ENCODE measurements at places on chromosomes 2 and 18. TPM values are rescaled to one million over a fixed set of nuclear protein-coding genes. Genes with fewer than 3 reads are reported as not detected.

GRCh38 chr2:216837740-216838139, 22.1 kb downstream of the TNP1 start:
- no peak for DNase-seq

GRCh38 chr18:72372076-72372475, 172.1 kb downstream of the CBLN2 start:
- DNase-seq: no peak

DNA sequence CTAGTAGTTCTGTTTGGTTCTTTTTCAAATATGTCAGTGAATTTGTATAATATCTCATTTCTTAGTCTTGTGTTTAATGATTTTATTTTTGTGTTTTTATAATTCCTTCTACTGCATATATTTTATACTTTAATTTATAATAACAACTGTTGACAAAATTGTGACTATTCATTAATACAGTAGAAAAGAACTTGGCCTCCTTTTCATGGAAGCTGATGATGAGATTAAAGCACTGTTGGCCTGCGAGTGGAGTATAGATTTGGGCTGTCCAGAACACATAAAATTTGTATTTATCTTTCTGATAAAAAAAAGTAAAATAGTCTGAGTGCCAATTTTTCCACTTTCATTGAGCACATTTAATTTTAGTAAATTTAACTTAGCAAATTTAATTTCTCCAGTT, 12.1 kb downstream of the CFLAR start:
- DNase-seq: no peak

GRCh38 chr18:33605250-33605649, 27.2 kb downstream of the ASXL3 start:
- no peak for DNase-seq

DNA sequence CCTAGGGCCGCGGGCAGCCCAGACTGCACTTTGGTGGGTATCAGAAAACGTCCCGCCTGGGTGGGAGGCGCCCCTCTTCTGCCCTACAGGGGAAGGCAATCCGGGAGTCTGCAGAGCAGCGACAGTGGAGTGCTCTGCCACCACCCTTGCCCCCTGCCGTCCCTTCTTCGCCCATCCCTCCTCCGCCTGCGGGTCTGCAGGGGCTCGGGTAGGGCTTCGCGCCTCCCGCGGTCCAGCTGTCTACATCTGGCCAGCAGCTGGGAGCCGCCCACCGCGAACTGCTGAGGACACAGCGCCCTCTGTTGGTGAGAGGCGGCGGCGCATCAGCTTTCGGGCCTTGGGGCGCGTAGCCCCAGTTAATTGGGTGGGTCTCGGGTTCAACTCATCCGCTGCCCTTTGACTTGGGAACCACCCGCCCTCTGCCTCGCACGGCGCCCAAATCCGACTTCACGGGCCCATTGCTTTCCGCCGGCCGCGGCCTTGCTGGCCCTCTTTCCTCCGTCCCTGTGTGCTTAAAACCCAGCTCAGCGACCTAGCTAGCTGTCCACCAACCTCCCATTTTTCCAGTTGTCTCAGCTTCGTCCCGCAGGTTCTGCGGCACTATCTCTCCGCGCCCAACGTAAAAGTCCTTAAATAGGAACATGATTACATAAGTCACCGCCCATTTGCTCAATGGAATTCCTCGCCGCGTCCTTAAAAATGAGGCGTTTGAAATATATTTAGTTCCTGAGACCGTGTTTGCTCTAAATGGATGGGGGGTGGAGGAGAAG, 17.6 kb downstream of the WNT10A start:
- DNase-seq: peak; percentile 64

DNA sequence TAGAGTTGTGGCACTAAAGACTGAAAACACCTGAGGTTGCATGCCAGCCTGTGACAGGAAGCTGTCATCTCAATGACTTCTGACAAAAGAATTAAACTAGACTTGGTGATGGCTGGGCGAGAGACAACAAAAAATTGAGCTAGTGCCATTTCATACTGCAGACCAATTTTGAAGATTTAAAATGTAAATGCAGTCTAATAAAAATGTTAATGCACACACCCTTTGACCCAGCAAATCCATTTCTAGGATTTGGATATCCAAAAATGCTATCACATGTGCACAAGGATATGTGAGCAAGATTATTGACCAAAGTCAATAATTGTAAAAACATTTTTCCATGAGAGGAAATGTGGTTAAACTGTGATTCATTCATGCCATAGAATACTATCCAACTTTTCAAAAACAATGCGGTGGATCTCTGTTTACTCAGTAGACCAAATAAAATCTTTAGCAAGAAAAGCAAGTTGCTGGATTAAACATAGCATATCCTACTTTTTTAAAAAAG, 5.6 kb downstream of the FBXO36 start:
- peak; percentile 93 for DNase-seq

GRCh38 chr18:59481436-59481835, 122.4 kb upstream of the LMAN1 start:
- DNase-seq: no peak

- DNase-seq: no peak
Measured at GRCh38 chr18:59271606-59272220, 1.5 kb downstream of the RAX start.

DNA sequence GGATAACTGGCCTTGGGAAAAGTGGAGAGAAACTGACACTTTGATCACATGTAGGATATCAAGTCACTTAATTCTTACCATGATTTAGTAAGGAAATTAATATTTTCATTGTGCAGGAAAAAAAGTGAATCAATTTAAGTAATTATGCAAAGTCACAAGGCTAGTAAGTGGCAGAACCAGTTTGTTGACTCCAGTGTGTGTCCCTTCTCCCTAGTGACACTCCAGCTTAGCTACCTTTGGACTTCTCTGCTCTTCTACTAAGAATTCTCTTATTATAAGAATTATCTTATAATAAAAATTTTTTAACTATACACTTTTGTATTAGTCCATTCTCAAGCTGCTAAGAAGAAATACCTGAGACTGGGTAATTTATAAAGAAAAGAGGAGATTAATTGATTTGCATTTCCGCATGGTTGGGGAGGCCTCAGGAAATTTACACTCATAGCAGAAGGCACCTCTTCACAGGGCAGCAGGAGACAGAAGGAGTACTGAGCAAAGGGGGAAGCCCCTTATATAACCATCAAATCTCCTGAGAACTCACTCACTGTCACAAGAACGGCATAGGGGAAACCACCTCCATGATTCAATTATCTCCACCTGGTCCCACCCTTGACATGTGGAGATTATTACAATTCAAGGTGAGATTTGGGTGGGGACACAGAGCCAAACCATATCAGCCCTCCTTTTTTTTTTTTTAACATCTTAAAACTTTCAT, 13.6 kb downstream of the COL4A4 start:
- no peak for DNase-seq

GRCh38 chr2:68500649-68501048, 33.3 kb downstream of the APLF start:
- no peak for DNase-seq

DNA sequence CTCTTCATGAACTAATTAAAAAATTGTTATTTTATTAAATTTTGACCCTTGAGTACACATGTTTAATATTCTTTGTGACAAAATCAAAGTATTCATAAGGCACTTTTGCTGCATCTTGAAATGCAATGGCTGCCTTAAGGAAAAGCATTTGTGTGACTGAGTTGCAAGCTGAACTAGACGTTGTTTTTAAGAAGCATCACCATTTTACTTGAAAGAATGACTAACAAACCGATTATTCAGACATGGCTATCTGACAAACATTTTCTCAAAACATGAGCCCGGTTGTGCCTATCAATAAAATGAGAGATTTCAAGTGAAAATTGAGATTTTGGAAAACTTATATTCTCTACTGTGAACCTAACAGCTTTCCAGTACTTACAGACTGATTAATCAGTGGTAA, 2.8 kb downstream of the GCFC2 start:
- no peak for DNase-seq

DNA sequence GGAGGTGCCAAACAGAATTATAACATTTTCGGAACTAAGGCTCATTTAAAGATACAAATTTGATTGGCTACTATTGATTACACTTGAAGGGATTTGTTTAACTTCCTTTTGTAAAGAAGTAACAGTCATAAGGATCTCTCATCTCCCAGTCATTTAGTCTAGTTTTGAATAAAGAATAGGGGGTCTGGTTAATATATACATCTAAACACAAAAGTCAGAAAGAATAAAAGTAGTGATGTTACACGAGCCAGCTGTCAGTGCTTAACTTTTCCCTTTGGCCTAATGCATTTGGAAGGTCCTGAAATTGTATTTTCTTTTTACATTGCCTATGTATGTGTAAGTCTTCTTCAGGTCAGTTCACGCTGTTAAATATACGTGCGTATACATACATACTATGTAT, 8.1 kb downstream of the SEPTIN2 start:
- no peak for DNase-seq

- DNase-seq: peak; percentile 10
Measured at GRCh38 chr2:55838653-55839052, 84.9 kb downstream of the EFEMP1 start.

DNA sequence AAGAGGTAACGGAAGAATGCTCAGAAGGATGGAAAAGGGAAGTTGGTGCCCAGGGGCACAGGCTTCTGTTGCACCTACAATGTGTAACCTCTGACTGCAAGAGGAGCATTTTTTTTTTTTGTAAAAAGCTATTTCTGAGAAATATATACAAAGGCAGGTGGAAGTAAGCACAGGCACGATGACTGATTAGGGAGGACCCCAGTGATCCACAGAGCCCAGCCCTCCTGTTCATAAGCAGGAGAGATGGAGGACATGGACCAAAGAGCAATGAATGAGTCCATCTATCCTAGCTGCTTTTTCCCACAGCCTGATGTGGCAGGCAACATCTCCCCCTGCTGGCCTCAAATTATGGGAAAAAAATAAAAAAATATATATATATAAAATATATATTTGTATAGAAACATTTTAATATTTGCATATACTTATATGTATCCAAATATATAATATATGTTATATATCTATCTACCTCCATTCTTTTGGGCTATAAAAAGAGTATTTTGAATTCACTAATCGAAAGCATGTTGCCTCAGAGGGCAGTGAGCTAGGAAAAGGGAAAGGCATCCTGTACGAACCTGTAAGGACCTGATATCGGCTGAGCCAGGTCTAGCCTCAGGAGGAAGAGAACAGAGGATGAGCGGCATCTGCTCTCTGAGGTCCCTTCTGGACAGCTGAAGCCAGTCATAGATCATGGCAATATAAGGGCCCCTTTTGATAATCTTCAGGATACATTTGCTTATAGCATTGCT, 166.0 kb upstream of the STK17B start:
- DNase-seq: peak; percentile 70

VSNL1 gene
- not detected for total RNA-seq

TXNDC9 gene
- 51.5 TPM for total RNA-seq

DYNAP gene
- total RNA-seq: not detected

GULP1 gene
- total RNA-seq: 23.1 TPM

HSPD1 gene
- total RNA-seq: 396 TPM

SERPINB13 gene
- total RNA-seq: not detected

RAB12 gene
- 54.9 TPM for total RNA-seq

ZC3H8 gene
- 17.0 TPM for total RNA-seq

SULT1C4 gene
- total RNA-seq: not detected

HRH4 gene
- not detected for total RNA-seq
